ENCODE measurements at places on chromosomes 3 and 15.

GRCh38 chr3:29503958-29504357 lies 223.1 kb downstream of the RBMS3 start:
- no peak for DNase-seq

- DNase-seq: no peak
Observed at GRCh38 chr15:78841891-78842290, 30.6 kb upstream of the ADAMTS7 start.

DNA sequence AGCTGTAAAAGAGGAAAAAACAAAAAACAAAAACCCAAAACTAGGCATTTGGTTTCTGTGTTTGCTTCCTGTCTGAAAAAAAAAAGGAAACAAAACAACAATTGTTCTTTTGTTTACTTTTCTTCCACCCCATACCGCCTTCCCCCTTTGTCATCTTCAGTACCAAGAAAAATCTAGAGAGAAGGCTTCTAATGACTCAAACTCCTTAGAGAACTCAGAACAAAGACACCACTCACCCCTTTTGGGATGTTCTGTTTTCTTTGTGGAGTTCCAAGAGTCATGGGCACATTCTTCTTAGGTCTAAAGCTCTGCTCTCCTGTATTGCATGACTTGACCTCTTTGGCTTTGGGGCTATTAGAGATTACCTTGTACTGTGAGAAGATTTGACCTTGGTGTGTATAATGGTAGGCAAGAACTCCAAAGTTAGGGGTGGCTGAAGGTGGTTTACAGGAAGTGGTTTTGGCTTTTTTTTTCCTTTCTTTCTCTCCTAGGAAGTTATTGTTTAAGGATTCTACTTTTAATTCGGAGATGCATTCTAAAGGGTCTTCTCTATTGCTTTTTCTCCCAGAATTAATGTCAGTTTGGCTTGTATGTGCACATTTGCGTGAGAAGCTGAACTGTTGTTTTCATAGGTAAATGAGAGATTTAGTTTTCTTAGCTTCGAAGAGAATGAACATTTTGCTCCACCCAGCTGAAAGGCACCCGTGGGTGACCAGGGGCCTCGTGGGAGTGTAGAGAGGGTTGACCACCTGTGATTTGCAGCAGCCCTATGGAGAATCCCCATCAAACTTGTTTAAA lies 39.5 kb upstream of the ZBTB20 start:
- no peak for DNase-seq

DNA sequence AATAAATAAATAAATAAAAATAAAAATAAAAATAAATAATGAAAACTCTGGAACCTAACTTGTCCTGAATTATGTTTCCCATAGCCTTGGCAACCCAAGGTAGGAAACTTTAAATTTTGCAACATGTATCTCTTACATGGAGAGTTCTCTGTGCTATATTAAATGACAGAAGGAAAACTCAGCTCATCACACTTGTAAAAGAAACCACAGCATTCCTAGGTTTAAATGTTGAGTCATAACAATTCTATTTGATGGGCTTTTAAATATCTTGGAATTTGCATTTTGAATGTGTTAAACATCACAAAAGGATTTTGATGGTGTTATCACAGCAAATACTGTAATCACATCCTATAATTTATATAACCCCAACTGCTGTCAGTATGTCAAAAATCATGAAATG lies 144.2 kb downstream of the LRTM1 start:
- DNase-seq: no peak

GRCh38 chr15:56358604-56359003 lies 6.6 kb upstream of the TEX9 start:
- DNase-seq: no peak

DNA sequence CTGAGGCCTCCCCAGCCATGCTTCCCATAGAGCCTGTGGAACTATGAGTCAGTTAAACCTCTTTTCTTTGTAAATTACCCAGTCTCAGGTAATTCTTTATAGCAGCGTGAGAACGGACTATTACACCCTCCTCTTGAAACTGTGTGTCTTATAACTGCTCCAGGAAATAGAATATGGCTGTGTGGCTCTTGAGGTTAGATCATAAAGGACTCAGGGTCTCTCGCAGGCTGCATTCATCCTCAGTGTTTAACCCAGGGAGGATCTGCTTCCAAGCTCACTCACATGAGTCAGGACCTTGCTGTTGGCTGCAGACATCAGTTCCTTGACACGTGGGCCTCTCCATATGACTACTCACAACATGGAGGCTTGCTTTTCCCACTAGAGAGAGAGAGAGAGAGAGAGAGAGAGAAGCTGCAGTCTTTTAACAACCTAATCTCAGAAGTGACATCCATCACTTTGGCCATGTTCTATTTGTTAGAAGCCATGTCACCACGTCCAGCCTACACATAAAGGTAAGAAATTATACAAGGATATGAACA lies 114.3 kb upstream of the UBE2E1 start:
- DNase-seq: no peak

DNA sequence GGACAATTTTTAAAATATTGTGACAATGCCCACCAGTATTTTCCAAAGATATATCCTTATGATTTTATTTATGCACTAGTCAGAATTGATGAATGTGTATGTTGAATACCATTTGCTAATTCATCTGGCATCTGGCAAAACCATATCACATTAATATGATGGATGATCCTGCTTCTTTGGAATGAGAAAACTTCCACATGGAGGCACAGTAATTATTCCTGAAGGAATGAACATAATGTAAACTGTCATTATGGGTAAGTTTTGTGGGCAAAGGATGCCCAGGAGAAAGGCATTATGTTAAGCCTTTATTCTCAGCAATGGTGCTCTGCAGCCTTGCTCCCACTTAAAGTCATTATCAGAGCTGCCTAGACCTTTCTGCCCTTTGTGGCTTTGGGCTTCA lies 113.0 kb upstream of the MME start:
- DNase-seq: no peak

DNA sequence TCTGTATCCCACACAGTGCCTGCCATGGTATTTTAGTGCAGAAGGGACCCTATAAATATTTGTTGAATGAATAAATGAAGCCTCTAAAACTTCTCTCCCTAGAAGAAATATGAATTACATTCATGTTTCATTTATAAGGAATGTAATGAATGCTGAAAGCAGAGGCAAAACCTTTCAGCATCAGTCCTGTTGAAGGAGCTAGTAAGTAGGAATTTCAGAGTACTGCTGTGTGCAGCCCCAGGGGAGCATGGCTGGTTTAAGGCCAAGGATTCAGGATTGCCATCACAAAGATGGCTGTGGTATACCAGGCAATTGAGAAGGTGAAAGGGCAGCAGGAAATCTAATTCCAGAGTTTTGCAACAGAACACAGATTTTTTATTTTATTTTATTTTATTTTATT lies 1131.4 kb downstream of the IGSF11 start:
- no peak for DNase-seq

DNA sequence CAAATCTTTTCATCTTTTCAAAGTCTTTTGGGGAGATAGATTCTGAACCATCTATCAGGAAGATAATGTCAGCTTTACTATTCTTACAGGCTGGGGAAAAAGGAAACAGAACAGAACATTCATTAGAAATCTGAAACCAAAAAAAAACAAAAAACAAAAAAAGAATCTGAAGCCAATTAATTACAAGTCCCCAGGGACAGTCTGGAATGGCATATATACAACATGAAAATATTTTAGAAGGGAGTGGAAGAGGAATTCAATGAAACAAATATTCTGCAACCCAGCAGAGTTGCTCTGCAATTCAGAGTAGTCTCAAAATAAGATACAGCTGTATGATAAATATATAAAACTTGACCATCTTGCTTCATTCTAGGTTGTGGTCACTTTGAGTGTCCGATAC lies 41.7 kb upstream of the CAPN7 start:
- no peak for DNase-seq

GRCh38 chr3:35675206-35675605 lies 35.9 kb downstream of the ARPP21 start:
- no peak for DNase-seq

DNA sequence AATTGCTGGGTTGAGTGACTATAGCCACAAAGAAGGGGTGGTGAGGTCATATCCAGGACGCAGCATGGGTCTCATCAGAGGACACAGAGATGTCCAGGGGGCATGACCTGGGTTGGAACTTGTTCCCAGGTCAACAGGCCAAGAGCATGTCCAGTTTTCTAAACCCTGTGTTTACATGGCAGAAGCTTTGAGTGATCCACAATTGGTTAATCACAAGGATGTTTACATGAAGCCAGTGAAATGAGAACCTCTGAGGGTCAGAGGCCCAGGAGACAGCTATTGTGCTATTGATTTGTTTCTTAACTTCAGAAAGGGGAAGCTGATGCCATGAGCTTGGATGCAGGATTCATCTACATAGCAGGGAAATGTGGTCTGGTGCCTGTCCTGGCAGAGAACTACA lies 42.2 kb upstream of the TOPBP1 start:
- DNase-seq: no peak

- DNase-seq: no peak
Observed at GRCh38 chr3:197491923-197492664, 63.7 kb downstream of the BDH1 start.

DNA sequence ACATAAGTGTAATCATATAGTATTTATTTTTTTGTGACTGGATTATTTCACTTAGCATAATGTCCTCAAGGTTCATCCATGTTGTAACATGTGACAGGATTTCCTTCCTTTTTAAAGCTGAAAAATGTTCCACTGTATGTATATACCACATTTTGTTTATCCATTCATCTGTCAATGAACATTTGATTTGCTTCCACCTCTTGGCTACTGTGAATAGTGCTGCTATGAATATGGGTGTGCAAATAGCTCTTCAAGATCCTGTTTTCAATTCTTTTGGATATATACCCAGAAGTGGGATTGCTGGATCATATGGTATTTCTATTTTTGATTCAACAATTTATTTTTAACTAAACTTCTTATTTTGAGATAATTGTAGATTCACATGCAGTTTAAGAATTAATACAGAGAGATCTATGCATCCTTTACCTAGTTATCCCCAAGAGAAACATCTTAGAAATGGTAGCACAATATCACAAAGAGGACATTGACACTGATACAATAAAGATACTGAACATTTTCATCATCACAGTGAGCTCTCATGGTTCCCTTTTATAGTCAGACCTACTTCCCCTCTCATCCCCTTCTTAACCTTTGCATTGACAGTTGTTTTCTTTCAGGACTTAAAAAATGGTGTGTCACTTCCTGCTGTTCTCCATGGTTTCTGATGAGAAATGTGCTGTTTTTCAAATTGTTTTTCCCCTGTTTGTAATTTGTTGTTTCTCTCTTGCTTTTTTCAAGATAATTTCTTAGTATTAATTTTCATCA lies 90.1 kb downstream of the SATB1 start:
- no peak for DNase-seq

DNA sequence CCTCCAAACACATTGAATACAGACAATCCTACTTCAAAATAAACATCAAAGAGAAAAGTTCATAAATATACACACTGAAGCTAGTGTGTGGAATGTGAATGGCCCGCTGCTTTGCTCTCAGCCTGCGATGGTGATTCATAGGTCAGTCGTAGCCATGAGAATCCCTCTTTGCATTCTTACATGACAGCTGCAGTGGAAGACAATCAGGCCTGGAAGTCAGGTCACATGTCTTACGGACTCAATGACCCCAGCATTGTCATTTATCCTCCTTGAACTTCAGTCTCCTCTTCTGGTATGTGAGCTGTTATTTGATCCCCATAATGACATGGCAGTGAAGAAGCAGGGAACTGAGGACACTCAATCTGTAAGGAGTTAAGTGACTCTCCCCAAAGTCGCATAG lies 217.8 kb upstream of the EOMES start:
- DNase-seq: no peak

DNA sequence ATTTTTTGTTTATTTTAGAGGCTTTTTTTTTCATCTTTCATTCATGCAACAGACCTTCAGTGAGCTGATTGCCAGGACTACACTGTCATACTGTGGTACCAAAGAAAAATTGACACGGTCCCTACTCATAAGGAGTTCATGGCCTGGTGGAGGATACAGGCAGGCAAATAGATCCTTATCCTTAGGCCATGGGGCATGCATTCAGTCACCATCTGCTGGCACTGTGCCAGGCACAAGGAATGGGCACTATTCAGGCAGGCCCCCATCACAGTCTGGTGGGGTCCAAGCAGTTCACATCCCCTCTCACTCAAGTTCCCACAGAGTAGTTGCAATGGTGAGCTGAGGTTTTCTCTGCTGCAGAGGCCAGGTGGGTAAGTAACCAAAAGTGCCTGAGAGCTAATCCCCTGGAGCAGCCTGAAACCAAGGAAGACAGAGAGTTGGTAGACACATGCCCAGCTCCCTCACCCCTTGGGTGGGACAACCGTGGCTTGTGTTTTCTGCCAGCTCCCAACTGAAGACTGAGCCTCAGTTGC lies 17.3 kb downstream of the CISH start:
- no peak for DNase-seq

GRCh38 chr15:41377978-41378377 lies 24.3 kb downstream of the NDUFAF1 start:
- DNase-seq: no peak

GRCh38 chr3:95177096-95177495 lies 1114.2 kb downstream of the NSUN3 start:
- DNase-seq: no peak

GRCh38 chr3:105836533-105836932 lies 32.3 kb downstream of the CBLB start:
- DNase-seq: no peak

GRCh38 chr15:96418146-96418545 lies 87.6 kb downstream of the NR2F2 start:
- no peak for DNase-seq

DNA sequence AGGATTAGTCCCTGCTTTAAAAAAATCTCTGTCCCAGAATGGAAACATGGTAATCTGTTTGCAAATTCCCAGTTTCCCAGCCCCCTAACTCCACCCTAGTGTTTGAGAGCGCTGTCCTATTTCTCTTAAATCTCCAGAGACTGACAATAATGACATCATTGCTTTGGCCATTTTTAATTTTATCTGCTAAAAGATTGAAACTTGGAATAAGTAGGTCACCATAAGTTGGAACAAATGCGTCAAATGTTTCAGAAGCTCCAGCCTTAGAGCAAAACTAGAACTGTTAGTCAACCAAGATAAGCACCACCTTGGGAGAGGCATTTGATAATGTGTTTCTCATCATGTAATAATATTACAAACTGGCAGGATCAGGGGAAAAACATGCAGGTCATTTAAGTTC lies 25.7 kb upstream of the MB21D2 start:
- DNase-seq: no peak

DNA sequence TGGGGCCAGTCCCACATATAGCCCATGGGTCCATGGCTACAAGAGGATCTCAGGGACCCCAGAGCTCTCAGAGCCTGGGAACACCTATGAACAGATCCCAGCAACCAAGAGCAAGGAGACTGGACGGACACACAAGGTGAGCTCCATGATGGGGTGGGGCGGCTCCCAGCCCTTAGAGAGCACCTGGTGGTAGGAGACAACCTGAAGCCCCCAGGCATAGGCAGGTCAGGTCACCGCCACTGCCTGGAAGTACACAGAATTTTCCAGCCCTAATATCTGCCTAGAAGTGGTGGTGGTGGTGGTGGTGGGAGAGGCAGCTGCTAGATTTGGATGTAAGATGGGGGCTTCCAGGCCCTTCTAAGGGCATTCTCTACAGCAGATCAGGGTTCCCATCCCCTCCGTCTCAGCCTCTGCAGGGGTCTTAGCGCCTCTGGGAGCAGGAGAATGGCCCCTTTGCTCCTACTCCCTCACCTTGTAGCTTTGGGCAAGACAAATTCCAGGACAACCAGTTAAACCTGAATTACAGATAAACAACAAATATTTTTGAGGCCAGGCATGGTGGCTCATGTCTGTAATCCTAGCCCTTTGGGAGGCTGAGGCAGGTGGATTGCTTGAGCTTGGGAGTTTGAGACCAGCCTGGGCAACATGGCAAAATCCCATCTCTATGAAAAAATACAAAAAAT lies 9.2 kb downstream of the SH2D7 start:
- DNase-seq: no peak
